ENCODE measurements at places on chromosomes 11 and 22.

DNA sequence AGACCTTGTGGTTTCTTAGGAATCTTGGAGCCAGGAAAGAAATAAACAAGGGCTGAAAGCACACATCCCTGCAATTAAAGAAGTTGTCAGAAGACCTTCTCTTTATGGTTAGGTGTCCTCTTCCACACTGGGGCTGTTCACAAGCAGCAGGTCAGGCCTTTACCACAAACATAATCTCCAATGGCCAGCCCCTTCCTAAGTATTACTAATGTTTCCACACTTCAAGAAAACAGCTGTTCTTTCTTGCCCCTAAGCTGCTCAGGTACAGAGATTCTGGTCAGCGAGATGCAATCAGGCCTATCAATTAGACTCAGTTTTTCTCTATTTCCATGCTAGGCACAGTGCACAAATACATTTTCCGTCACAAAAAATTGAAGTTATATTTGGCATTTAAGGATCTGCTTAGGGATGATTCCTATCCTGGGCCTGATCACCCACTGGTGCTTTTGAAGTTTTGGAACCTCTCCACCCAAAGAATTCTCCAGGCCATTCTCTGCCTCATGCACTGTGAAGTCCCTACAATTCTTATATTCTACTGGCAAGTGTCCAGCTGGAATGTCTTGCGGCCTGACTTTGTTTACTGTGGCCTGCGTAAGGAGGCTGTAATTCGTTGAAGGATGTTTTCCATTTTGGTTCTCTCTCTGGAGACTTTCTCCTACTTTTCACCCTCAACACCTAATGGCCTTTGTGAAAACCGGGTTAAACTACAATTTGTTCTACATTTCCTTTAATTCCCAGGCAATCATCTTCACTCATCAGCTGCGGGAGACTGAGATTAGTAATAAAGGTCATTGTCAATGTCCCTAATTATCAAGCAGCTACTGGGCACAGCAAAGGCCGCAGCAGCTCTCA, 5.1 kb downstream of the PRAME start:
- no peak for DNase-seq

DNA sequence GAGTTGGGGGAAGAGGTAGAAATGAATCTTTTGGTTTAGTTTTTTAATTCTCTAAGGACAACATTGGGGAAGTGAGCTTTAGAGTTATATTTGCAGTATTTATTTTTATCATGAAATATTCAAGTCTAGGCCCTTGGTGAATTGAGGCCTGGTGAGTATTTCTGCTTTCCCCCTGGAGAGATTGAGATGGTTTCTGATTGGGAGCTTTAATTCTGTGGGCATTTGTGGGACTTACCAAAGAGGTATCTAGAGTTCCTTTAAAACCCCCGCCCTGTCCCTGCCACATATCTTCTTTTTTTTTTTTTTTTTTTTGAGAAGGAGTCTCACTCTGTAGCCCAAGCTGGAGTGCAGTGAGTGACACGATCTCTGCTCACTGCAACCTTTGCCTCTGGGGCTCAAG, 9.6 kb downstream of the ACO2 start:
- no peak for DNase-seq

DNA sequence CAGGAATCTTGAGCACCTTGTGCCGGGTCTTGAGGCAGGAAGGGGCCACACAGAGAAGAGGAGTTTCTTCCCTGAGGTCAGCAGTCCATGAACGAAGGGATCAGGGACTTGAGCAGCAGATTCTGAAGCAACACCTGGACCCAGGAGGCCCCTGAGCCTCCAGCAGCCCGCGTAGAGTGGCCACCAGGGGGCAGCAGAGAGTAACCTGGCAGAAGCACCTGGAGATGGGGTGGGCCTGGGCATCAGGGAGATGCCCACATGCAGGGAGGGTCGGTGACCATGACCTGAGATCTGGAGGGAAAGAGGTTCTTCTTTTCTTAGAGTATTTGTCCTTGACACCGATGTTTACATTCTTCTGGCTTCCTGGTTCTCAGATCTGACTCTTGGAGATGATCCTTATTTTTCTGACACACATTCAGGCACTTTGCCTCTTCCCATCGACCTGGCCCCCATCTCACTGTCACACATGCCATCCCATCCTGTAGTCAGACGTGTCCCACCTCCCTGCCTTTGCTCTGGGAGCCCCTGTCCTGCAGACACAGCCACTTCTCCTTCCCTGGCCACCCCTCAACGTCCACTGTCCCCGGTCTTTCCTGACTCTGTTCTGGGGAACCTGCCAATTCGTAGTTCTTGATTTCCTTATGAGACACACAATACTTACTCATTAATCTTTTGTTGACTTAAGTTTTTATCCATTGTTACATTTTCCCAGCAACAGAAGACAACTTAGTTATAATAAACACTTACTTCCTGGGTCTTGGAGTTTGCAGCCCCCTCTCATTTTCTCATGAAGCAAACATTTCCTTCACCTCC, 66.5 kb downstream of the GGTLC2 start:
- DNase-seq: no peak

GRCh38 chr11:297051-297585, 2.2 kb downstream of the IFITM5 start:
- no peak for DNase-seq

DNA sequence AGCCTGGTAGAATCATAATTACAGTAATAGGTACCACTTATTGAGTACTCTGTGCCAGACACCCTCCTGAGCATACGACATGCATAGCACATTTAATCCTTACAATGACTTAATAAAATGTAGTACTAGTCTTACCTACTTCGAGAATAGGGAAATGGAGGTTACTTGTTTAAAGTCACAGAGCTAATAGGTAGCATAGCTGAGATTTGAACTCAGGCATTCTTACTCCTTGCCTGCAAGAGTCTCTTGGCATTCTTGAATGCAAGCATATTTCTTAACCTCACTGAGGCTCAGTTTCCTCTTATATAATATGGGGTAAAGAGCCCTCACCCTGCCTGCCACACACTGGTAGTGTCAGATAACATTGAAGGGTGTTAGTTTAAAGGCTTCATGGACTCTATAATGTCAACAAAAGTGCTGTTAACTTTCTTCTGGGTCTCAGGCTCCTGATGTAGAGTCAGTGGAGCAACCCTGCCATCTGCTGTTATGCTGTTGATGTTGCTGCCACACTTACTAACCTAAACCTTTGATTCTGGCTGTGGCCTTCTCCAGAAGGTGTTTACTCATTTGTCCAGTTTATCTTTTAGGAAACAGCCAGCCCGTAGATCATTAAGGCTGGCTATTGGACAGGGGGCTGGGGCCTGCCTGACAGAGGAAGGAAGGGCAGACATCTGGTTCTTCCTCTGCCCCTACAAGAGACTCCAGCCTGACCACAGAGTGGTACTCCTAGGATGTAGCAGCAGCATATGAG, 18.9 kb downstream of the LIMK2 start:
- DNase-seq: no peak

DNA sequence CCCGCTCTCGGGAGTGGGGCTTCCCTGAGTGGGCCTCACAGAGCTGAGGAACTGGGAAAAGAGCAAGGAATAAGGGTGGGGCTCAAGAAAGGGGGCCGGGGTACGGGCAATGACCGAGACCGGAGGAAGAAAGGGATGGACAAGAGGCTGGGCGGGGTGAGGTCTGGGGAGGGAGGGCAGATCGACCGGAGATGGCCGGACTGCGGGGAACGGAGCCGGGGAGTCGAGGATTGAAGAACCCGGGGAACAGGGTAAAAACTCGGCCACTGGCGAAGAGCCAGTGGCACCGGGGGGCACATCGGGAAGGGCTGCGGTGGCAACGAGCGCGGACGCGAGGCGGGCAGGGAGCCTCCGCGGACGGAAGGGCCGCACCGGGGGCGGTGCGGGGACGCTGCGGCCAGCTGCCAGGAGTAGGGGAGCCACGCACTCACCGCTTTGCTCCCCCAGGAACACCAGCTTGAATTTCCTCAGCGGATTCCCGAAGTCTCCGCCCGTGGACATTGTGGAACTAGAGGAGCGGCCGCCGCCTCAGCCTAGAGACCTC, 667 bp downstream of the RAB6A start:
- no peak for DNase-seq

Data from T1000 (cell line).